ENCODE measurements at places on chromosomes 7 and 10.
A peak's percentile ranks its signal among the peaks of the same experiment; 100 is the strongest.

DNA sequence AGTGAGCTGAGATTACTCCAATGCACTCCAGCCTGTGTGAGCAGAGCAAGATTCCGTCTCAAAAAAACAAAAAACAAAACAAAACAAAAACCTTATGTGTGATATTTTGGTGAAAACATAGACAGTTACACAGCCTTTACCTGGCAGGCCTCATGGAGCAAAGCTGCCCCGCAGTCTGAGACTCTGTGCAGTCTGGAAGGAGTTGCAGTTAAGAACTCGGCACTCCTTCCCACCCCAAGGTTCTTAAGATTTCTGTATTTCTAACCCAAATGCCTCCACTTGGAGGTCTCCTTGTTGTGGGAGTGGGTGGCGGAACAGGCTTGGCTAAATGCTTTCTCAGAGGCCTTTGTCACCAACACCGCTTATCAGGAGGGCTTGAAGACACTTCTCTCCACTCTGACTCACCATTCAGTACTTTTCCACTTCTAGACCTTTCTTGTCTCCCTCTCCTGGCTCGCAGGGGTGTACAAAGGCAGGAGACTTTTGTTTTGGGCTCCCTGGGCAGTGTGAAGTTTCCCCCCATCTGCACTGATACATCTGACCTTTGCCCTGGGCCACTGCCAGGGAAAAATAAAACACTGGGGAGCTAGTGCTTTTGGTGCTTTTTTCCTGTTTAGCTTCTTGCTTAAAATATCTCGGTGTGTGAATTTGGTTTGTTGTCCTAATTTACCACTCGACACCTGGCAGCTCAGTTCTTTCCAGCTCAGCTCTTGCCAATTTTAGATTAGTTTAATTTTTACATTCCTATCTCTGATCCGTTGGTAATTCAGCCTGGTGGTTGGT, 51.3 kb upstream of the MAGI2 start:
- no peak for DNase-seq

DNA sequence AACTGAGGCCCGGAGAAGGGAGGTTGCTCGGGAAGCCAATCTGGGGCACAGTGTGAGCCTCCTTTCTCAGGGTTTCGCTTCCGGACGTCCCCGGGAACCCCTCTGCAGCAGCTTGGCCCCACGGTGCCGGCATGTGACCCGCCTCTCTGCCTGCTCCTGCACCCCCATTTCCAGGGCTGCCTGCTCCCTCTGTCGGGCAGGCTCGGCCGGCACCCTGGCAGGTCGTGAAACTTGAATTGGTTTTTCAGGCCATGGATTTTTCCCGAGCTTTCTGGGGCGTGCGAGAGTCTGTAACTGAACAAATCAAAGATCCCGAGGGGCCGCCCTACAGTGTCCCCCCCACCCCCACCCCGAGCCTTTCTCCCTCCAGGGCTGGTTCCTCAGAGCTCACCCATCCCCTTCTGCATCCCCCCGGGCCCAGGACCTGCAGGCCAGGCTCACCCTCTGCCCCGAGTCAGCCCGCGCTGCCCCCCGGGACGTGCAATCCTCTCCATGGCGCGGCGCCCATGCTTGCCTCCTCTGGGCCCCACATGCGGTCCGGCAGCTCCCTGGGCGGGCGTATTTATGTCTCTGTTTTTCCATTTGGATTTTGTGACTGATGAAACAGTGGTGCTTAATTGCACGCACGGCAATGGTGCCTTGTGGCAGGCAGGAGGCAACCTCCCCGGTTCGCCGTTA, 58.1 kb downstream of the UNCX start:
- no peak for DNase-seq

DNA sequence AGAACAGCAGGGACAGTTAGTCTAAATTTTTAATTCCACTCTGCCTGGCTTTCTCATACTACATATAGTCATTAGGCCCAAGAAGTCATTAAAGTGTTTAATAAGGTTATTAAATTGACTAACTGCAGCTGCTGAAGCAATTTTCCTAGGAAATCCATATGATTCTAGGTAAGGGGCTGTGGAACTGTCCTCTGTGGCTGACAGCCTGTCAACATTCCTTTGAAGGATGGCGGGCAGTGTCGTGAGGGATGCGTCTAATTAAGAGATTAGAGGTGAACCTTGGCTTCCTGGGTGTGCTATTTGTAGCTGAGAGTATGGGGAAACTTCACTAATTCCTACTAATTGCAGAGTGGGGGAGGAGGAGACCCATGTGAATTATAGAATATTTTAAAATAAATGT, 64.6 kb downstream of the SNX10 start:
- no peak for DNase-seq

DNA sequence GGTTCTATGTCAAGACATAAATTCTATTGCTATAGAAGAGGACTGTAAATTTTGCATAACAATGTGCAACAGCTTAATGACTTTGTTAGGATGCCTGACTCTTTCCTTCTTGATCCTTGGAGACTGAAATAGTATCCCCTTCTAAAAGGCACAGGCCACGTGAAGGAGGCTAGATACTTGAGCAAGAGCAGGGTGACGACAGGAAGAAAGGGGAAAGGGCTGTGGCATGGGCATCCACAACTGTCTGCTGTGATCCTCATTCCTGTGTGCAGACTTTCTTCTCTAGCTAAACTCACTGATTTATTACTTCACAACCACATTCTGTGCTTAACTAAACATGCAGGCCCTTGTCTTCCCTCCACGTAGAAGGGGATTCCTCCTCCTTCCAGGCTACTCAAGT, 1111.8 kb upstream of the C7orf33 start:
- no peak for DNase-seq

DNA sequence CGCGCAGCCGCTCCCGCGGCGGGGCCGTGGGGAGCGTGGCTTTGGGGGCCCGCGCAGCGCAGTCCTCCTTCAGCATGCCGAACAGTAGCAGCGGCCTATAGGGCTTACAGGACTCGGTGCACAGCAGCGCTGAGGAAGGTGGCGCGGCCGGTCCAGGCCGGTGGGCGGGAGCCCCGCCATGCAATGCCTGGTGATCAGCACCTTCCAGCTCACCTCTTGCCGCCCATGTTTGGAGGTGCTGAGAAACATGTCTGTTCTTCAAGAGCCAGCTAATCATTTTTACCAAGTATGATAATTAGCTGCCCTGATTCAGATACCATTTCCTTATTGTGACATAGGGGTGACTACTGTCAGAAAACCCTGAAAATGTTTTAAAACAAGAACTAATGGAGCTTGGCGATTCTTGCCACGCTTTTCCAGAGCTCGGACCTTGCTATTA, 33.5 kb upstream of the SFTPD start:
- peak; percentile 69 for DNase-seq

DNA sequence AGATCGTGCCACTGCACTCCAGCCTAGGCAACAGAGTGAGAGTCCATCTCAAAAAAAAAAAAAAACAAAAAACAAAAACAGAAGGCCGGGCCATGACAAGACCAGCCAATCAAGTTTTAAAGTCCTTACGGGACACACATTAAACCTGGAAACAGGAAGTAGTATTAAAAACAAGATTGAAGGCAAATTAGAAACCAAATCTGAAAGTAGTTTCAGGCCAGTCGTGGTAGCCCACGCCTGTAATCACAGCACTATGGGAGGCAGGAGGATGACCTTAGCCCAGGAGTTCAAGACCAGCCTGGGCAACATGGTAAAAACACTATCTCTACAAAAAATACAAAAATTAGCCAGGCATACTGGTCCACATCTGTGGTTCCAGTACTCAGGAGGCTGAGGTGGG, 18.1 kb downstream of the PSAP start:
- no peak for DNase-seq

DNA sequence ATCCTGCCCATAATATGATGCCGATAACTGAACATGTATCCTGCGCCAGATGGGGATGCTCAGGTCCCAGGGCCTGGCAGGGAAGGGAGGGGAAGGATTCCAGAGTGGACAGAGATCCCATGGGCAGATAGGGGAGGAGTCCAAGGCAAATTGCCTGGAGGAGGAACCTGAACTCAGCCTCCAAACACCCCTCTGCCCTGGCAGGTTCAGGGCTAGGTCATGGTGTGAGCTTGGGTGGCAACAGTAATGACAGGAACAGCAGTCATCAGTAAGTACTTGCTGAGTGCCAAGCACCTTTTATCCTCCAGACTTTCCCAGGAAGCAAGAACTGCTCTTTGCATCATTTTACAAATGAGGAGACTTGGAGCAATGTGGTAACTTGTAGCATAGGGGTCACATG, 3.8 kb upstream of the PALD1 start:
- DNase-seq: no peak

DNA sequence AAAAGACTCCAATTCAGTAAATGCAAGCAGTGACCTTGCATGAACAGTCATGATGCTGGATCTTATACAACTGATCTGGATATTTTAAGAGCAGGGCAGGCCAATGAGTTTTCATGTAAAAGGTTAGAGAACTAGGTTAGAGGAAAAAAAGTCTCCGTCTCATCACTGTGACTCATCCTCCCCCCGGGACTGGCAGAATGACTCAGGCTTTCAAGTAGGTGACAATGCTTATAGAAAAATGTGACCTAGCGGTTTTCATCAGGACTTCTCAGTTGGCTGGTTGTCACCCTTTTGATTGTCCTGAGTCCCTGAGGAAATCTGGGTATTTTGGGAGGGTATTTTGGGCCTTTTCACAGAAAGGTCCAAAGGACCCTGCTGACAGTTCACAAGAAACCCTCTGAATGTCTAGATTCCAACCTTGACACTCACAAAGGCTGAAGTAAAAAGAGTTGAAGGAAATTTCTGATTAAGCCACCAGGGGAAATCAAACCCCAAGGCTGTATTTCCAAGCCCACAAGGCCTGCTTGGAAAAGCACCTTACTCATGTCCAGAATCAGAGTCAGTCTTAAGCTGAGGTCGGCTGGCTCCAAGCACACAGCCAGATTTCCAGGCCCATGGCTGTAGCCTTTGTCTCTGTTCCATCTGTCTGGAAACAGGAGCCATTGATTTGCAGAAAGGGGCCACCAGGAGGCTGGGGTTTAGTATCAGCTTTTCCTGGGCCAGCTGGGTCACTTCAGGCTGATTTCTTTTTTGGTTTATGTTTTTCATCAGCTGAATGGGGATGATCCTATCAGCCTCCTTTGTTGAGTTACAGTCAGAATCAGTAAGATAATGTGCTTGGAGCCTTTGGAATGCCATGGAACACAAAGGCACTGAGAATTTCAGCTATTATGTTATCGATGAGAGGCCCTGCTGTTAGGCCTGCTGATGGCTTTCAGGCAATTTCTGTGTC, 226.4 kb upstream of the HABP2 start:
- DNase-seq: no peak

- no peak for DNase-seq
These were observed 59.2 kb upstream of the KCNIP2 start for GRCh38 chr10:101902820-101903145.

DNA sequence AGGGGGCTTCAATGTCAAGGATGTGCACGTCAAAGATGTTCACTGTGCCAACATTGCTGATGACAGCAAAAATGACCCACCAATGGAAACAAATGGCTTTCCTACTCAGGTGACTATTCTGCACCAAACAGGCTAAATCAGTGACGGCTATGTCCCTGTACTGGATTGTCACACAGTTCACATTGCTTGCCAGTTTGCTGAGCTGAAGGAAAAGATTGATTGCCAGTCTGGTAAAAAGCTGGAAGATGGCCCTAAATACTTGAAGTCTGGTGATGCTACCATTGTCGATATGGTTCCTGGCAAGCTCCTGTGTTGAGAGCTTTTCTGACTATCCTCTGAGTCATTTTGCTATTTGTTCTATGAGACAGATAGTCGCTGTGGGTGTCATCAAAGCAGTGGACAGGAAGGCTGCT, 202.2 kb upstream of the ETV1 start:
- DNase-seq: no peak

DNA sequence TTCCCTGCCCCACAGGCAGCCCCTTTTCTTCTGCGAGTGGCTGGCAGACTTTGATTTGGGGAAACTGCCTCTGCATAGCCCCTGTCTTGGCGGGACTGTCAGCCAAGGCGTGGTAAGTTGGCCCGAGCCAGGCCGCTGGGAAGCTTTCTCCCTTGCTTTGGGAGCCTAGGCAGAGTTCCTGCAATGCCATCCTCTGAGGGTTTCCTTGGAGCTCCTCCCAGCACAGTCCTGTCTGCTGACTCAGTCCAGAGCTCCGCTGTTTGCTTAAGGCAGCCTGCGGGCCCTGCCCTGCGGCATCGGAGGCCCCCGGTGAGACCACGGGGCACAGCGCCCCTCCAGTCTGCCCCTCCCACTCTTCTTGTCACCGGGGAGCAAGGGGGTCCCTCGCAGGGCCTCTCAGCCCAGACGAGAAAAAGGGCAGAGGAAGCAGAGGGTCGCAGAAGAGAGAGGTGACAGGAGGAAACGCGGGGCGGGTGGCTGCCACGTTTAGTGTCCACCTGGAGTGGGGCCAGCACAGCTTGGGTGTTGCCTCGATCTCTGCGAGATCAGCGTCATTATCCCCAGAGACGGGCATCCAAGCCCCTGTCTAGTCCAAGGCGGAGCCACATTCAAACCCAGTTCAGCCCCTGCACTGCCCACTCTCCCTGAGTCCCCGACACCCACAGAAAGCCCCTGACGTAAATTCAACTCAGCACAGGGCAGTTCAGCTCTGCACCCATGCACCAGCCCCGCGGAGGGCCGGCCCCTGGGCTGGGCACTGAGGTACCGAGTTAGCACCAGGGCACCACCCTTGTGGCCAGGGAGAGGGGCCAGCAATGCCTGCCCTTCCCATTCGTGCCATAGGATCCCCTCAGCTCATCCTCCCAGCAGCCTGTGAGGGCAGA, 59.0 kb upstream of the CHST15 start:
- DNase-seq: peak; percentile 35

DNA sequence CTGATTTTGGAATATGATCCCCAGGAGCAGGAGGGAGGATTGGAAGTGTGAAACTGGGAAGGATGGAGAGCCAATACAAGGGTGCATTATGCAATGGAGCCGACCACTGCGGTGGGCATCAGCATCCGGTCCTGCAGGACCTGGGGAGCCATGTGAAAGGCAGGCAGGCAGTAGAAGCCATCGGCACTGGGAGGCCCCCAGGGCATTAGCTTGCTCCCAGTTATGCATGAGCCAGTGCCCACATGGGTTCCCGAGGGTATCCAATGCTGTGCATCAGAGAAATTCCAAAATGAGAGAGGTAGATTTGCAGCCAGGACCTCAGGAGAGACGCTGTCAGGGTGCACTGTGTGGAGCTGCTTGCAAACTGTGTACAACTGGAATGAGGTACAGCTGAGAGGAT, 8.7 kb upstream of the KCP start:
- no peak for DNase-seq
